Caco-2 (cell line): ENCODE measurements at places on chromosomes 2 and 18. TPM values are rescaled to one million over a fixed set of nuclear protein-coding genes. Genes with fewer than 3 reads are reported as not detected.

MC5R gene
- not detected in 2 replicates for total RNA-seq

SERPINB11 gene
- total RNA-seq, result not detected in 2 replicates

DNA sequence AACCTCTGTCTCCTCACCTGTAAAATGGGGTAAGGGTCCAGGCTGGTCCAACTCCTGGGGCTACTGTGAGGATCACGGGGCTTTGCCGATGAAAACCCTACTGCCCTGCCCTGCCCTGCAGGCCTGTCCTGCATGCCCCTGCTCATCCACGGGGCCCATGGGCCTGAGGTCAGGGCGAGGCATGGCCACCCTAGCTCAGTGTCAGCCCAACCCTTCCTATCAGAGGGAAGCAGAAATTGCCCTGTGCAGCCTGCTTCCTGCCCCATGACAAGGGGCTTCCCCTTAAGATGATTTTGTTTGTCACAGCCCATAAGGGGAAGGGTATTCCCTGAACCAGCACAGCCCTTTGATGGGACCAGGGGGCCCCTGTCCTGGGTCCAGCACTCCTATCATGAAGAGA lies 353.6 kb upstream of the ID2 start:
- no peak for DNase-seq
- no peaks in the 10 kb centered on the region for H3K36me3 ChIP-seq
- no peaks in the 10 kb centered on the region for H3K27me3 ChIP-seq
- no peaks in the 10 kb centered on the region for H3K4me1 ChIP-seq
- no peak overlapping the region for H3K4me3 ChIP-seq
- H3K27ac ChIP-seq, result no peak overlapping the region

- no peaks in the 10 kb centered on the region for H3K27me3 ChIP-seq
- peak within 1 kb of the TSS; percentile 69 for H3K4me3 ChIP-seq
- peak within 1 kb of the TSS; percentile 91 for H3K27ac ChIP-seq
- peak; percentile 95 for DNase-seq
- H3K4me1 ChIP-seq, result no peaks in the 10 kb centered on the region; the same call in 1 of the 2 replicates
Measured at GRCh38 chr18:22169011-22169888, at the start of gene GATA6. TSS of gene GATA6 (plus strand) at chr18:22169589. CDS start at chr18:22171145, 1,556 bp downstream.
